Fibroblast of mammary gland (primary cell): ENCODE measurements at places on chromosomes 5 and 9.
A peak's percentile ranks its signal among the peaks of the same experiment; 100 is the strongest.

DNA sequence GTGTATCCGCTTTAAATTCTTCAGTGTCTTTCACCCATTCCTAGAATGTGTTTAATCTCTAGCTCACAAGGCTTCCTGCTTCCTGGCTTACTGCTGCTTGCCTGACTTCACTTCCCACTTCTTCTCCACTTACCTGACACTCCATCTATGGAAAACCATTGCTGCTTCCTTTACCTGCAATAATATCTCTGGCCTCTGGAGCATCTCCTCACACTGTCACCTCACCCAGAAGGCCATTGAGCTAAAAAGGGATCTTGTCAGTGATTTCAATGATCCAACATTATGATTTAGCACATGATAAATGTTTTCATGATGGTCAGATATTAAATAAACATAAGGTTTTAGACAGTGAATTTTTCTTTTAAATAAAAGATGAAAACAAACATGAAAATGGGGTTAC lies 281.1 kb downstream of the MRPS30 start:
- DNase-seq: no peak

DNA sequence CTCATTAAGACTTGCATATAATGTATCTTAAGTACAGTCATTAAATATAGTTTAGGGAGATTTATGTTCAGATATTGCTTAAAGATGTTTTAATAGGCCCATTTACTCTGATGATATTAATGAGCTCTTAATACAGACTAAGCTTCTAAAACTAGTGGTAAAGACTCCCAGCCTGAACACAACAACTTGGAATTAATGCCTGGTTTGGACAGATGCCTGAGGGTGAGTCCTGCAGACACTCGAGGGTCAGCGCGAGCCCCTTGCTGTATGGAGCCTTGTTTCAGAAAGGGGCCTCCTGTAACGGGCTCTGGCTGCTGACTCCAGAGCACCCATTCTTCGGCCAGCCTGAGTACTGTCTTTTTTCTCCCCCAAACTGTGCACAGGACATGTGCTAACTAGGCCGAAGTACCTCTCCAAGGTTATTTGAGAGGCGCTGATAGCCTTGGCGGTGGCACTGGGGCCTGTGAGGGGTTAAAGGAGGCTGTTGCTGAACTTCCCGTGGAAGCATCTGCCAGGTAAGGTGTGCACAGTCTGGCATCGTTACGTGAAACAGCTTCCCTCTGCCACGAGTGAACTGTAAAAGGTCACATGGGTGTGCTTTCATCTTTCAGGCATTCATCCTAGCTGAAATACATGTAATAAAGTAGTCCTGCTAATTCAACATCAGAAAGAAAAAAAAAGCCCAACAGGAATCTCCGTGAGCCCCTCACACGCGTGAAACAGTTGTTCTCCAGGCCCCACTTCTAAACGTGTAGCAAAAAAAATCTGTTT lies 113.4 kb downstream of the MVB12B start:
- DNase-seq: no peak

DNA sequence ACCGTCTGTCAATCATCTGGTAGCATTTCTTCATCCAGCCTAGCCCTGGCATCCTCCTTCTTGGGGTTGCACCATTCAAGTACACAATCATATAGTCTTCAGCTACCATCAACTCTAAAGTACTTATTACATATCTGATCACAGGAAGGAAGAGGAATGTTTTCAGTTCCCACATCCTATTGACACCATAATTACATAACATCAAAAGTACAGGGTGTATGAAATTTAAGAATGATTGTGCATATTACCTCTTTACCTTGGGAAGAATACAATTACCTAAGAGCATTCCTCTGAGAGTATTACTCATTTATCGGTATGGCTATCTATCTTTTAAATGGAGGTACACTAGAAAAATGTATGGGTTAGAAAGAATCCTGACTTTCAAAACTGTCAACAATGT lies 126.8 kb upstream of the PCA3 start:
- no peak for DNase-seq

- peak; percentile 26 for DNase-seq
These were observed 616 bp downstream of the IL11RA start for GRCh38 chr9:34652602-34653000.
